ENCODE measurements at places on chromosomes 16 and 17.

- DNase-seq = no peak
Measured at GRCh38 chr17:29050176-29050575, 7.2 kb downstream of the PIPOX start.

DNA sequence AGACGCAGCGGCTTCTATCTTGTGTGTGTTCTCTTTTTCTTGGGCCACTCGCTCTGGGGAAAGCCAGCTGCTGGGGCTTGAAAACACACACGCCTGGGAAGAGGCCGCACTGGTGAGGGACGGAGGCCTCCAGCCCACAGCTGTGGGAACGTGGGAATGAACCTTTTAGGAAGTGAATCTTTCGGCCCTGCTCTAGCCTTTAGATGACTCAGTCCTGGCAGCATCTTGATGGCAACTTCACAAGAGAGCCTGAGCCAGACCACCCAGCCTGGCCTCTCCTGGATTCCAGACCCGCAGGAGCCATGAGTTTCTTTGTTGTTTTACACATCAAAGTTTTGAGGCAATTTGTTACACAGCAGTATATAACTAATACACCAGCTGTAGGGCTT lies 2.2 kb upstream of the PDPK1 start:
- DNase-seq = no peak

DNA sequence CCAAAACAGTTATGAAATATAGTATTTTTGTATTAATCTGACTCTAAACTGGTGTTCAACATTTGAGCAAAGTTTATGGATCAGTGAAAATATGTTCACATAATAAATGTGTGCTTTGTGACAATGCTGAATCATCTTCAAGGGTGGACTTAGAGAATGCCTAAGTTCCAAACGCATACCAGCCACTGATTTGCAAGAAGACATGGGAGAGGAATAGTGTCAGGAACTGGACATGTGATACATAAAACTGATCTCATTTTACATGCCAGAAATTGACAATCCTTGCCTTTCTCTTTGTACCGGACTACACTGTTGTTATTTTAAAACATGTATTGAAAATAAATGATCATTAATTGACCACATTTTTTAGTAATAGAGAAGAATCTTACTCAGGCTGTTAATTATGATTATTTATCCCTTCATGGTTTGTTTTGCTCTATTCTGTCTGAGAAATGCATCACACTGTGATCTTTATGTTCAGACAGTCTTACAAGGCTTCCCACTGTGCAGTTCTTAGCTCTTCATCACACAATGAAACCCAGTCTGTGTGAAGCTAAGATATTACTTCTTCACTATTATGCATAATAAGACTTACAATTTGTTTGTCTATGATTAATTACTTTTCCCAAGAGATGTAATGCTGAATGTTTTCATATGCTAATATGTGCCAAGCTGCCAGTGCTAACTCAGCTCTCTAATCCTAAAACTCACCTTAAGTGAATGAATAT lies 1180.6 kb upstream of the CDH8 start:
- DNase-seq = no peak

DNA sequence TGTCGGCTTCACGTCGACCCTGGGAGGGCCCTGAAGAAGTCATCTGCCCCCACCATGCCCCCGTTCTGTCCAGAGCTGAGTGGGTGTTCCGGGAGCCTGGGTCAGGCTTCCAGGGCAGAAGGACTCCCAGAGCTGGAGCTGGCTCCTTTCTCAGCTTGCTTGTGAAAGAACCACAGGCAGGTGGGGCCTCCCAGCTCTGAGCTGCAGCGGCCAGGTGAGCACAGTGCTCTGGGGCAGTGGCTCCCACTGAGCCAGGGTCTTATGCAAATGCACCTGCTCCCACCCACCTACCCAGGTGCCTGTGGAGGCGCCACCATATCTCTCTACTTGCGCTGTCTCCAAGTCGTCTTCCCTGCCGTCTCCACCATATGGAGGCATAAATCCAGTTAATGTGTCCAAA lies 140.0 kb upstream of the RPL38 start:
- no peak for DNase-seq

GRCh38 chr16:46822270-46822669 lies 8.7 kb downstream of the C16orf87 start:
- no peak for DNase-seq

GRCh38 chr16:86761111-86762031 lies 183.0 kb downstream of the FOXL1 start:
- no peak for DNase-seq

DNA sequence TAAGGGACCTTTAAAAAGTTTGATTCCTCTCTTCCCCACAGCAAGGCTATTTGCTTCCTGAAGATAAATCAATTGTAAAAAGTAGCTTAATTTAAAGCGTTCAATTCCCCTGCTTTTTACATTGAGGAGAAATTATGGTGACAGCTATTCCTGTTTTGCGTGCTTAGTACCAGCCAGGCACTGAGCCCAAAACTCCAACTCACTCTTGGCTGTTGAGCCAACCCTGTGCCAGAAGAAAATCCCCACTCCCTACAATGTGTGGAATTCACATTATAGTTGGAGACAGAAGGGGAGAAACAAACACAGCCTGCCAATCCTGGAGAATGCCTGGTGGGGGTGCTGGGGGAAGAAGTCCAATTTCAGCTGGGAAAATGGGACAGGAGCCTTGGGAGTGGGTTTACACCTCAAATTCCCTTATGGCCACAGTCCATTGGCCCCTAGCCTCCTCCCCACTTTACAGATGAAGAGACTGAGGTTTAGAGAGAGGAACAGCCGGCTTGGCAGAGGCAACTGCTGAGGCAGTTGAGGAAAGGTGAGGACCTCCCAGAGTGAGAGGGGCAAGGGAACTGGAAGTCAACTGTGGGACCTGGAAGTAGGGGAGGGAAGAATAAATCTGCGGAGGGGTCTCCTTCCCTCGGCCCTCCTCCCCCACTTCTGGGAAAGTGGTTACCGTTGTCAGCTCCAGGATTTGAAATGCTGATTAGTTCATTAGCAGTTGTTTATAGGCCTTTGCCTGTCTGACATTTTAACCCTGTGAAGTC lies 26.1 kb downstream of the CDH1 start:
- DNase-seq = no peak

DNA sequence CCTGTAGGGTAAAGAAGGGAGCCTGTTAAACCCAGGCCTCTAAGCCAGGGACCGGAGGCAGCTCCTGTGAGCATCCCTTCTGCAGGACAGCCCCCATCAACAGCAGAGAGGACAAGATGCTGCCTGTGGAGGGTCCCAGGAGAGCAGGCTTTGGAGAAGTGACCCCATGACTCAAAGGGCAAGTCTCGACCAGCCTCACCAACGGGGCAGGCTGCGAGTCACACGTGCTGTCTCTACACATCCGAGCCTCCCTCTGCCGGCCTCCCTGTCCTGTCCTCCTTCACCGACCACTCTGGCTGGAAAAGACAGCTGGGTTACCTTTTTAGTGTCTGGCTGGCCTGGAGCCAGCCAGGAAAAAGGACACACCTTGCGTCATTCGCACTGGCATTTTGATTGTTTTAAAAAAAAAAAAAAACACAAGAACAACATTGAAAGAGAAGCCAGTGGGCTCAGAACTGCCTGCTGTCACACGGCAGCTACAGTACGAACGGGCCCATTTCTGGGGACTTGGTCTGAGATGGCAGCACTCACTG lies 74.5 kb upstream of the RCVRN start:
- no peak for DNase-seq

- no peak for DNase-seq
Measured at GRCh38 chr17:37518826-37519225, 29.1 kb downstream of the DUSP14 start.

DNA sequence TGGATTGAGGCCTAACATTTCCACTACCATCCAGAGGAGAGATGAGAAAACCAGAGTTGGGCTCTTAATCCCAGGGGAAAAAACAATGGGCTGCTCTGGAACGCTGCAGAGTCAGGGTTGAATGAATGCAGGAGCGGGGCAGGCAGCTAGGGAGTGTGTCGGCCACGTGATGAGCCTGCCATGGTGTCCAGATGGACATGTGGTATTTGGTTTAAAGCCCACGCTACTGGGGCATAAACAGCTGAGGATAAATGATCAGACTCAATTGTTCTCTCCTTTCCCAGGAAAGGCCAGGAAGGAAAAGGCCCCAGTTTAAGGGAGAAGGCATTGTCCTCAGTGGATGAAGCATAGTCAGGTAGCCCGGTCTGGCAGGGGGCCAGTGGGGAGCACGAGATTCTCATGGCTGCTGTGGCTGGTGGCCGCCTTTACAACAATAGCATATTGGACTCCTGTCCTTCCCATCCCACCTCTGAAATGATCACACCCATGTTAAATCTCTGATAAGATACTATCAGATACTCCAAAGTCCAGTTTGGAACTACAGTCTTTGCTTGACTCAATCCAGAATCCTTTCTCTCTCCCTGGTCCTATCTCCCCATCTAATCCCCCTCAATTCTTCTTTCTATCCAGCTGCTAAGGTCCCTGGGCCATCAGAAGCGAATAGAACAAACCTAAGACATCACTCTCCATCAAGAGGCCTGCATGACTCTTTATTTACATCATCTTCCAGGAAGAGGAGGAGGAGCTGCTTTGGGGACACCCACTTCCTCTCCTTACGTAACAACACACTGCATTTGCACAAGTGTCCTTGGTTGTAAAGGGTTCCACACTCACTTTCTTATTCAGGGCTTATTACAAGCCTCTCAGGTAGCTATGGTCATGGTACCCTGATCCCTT lies 20.4 kb downstream of the CA4 start:
- no peak for DNase-seq

GRCh38 chr17:6903326-6903900 lies 71.9 kb upstream of the TEKT1 start:
- no peak for DNase-seq

- DNase-seq = no peak
Measured at GRCh38 chr16:69616082-69616481, 50.3 kb downstream of the NFAT5 start.

DNA sequence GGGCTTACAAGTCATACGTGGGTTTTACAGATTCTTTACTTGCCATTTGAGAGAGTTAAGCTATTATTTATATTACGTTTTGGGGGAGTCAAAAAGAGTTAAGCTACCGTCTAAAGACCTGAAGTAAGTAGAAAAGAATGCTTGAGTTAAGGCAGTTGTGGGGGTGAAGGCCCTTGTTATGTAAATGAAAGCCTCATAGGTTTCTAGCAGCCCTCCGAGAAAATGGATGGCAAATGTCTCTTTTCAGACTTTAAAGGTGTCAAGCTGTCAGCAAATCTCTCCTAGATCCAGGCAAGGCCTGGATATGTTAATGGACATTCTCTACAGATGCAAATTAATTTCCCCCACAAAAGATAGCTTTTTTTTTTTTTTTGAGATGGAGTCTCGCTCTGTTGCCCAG lies 7.2 kb upstream of the EIF4A3 start:
- DNase-seq = no peak

DNA sequence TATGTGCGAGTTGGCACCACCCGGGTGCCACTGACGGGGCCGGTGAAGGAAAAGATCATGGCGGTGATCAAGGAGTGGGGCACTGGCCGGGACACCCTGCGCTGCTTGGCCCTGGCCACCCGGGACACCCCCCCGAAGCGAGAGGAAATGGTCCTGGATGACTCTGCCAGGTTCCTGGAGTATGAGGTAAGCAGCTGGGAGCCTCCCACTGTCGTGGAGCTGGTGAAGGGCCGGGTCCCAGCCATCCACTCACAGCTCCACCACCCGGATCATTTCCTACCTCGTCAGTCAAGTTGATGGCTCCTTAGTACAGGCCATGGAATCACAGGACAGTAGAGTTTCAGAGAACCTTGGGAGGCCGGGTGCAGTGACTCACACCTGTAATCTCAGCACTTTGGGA lies 20.0 kb downstream of the ATP2A1 start:
- DNase-seq = no peak

DNA sequence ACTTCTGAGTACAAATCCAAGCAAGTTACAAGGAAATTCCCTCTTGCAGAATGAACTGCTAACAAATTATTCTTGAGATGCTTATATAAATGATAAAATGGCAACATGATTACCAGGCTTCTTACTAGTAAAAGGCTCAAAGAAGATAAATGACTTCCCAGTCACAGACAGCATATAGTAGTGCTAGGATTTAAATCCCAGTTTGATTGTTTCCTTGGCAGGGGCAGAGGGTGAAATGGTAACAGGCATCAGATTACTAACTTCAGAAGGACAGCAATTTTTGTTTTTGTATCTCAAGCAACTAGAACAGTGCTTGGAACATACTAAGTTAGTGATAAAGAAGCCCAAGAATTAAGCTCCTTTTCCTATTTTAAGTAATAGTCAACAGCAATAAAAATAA lies 102.8 kb downstream of the SSH2 start:
- DNase-seq = no peak

GRCh38 chr16:1068451-1068850 lies 4.1 kb upstream of the SSTR5 start:
- DNase-seq = no peak

GRCh38 chr16:106623-107324 lies 28.7 kb downstream of the MPG start:
- no peak for DNase-seq

- DNase-seq = no peak
Measured at GRCh38 chr17:63390090-63390489, 56.0 kb downstream of the CYB561 start.

GRCh38 chr16:77762262-77762661 lies 26.1 kb upstream of the VAT1L start:
- no peak for DNase-seq

GRCh38 chr17:18039535-18040260 lies 490 bp downstream of the GID4 start:
- DNase-seq = no peak

DNA sequence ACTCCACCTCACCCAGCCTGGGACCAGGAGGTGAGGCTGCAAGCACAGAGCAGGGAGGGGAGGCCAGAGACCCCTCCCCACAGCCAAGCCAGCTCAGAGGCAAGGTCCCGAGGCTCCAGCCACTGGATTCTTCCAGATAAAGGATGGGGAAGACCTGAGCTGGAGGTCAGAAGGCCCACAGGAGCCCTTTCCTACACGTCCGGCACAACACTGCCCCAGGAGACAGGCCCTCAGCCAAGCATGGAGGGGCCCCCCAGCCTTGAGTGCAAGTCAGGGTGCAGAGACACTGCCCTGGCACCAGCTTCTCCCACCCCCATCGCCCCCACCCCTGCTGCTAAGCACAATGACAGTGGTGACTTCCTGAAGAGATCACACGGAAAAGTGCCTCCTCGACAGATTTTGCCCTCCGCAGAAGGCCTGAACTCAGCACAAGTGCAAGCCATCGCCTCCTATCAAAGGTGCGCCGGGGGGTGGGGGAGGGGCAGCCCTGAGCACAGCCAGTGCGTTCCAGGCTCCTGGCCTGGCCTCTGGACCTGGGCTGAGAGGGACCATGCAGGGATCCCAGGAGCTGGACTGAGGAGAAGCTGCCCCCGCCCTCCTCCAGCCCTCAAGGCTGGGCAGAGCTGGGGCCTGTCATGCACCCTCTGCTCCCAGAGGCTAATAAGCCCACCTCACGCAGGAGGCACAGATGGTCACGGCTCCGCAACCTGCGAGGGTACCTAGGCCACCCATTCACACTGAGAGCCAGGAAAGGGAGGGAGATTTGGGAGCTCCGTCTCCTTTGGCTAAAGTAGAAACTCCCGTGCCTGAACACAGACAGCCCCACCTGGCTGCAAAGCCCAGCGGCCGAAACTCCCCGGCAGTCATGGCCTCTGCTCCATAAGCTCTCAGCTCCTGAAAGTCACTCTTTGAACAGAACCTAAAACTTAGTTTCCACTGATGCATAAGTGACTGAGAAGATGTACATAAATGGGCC lies 2.7 kb downstream of the MAFG start:
- DNase-seq = no peak

- no peak for DNase-seq
Measured at GRCh38 chr17:6712058-6712853, 913 bp downstream of the SLC13A5 start.

GRCh38 chr17:1558401-1558800 lies 4.2 kb downstream of the PITPNA start:
- DNase-seq = no peak

- DNase-seq = peak; percentile 44
Measured at GRCh38 chr16:19071811-19072777, 4.7 kb downstream of the COQ7 start.

GRCh38 chr17:56177361-56177760 lies 24.1 kb downstream of the ANKFN1 start:
- DNase-seq = no peak

All from stimulated activated CD8-positive, alpha-beta memory T cell treated with anti-CD3 and anti-CD28 coated beads, Interleukin-7, amount 100 ng/mL, for 48 hours (primary cell).